Caudate nucleus (tissue), 63 donors: ENCODE measurements at places on chromosomes 7 and 10.

- no peak for DNase-seq
These were observed 1.3 kb downstream of the CNNM1 start for GRCh38 chr10:99330347-99330924.

- no peak for DNase-seq
These were observed 181.6 kb downstream of the NPSR1 start for GRCh38 chr7:34839645-34840044.

DNA sequence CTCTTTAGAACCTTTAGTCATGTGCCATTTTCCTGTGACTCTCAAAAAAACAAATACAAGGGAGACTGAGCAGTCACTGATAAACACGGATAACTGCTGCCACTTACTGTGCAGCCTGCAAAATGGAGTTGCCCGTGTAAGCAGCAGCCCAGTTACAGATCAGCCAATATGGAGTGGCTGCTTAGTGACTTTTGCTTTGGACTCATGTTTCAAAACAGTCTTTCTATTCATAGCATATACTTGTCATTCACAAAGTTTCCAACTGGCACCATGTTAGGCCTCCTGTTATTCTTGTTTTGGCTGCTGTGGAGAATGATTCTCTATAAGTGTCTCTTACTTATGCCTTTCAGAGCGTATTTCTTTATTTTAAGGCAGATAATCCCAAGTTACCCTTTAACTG lies 3.0 kb downstream of the FAM204A start:
- no peak for DNase-seq

- DNase-seq, result no peak
These were observed 154.4 kb downstream of the GALNT17 start for GRCh38 chr7:71286336-71286735.

DNA sequence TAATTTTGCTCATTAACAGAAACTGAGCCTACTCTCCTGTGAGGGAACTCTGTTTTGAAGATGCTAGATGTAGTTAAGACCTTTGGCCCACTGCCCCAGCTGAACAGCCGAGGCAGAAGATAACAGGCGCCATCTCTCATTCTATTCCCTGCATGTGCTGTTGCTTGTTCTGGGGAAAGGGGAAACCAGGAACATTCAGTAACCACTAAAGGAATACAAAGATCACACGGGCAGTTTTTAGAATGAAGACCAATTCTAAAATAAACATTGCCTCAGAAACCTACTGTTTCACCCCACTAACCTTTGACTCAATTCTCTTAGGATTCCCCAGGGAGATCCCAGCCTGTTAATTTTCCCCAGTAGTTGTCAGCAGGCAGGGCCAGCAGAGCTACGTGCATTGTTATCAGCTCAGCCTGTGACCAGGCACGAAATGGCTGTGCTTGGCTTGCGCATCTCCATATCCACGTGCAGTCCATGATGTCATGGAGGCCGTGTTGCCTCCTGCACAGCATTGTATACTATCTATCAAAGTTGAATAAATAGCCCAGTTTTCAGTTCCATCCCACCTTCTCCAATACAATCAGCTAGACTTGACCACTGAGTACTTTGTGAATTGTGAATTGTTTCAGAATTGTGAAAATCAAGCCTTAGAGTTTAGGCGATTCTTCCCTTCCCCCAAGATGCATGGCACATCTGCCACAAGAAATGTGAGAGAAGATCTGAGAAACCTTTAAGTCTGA lies 36.0 kb downstream of the ANK3 start:
- DNase-seq, result peak; percentile 12

DNA sequence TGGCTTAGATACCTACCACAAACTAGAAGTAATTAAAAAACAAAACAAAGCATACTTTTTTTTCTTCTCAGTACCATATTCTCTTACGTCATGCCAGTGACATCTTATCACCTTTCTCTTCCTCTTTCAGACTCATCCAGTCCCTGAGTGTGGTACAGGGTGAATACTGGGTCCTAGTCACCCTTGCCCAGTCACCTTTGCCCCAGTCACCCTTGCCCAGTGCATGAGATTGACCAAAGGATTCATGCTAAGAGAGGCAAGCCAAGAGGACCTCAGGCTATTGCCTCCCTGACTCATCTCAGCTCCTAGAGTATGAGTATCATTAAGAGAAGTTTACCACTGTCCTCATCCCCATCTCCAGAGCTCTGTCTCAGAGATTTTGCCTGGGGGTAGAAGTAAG lies 10.0 kb upstream of the TSPAN12 start:
- DNase-seq, result no peak
